Psoas muscle (tissue), 8 donors: ENCODE measurements at places on chromosomes 12 and 14. TPM values are rescaled to one million over a fixed set of nuclear protein-coding genes. Genes with fewer than 3 reads are reported as not detected.

Gene PWP1
- 15.6 TPM for total RNA-seq

Gene ATF7
- total RNA-seq: 32.3 TPM

Gene IL31
- not detected for total RNA-seq

Gene NR4A1
- 68.6 TPM for total RNA-seq

Gene TAS2R14
- 0.30 TPM for total RNA-seq

Gene ASCL1
- total RNA-seq: not detected

Gene IRAK4
- total RNA-seq: 4.7 TPM

Gene RASAL1
- not detected for total RNA-seq

Gene FOXA1
- not detected for total RNA-seq

- DNase-seq: no peak
- H3K4me1 ChIP-seq: no peaks in the 10 kb centered on the region
- no peaks in the 10 kb centered on the region for H3K27me3 ChIP-seq
- H3K27ac ChIP-seq: no peak overlapping the region
- H3K36me3 ChIP-seq: no peaks in the 10 kb centered on the region
These were observed 274.5 kb downstream of the DACT1 start for GRCh38 chr14:58912287-58912686.

GRCh38 chr12:77845831-77846230 is 15.1 kb downstream of the NAV3 start:
- H3K4me1 ChIP-seq: peaks cover 10% of the 10 kb centered on the region
- H3K4me3 ChIP-seq: no peak overlapping the region
- no peak overlapping the region for H3K27ac ChIP-seq
- H3K27me3 ChIP-seq: no peaks in the 10 kb centered on the region
- DNase-seq: no peak

DNA sequence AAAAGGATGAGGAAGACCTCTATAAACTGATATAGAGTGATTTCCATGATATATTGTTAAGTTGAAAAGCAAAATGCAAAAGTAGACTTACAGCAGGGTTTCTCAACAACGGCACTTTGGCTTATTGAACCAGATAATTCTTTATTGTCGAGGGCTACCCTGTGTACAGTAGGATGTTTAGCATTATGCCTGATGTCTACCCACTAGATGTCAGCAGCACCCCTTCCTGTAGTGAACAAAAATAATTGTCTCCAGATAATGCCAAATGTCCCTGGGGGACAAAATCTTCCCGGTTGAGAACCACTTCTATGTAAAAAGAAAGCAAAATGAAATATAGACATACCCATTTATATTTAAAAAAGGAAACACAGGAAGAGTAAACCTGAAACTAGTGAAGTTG is 32.4 kb downstream of the ABCD2 start:
- no peak overlapping the region for H3K4me3 ChIP-seq
- H3K4me1 ChIP-seq: no peaks in the 10 kb centered on the region
- no peaks in the 10 kb centered on the region for H3K27me3 ChIP-seq
- no peaks in the 10 kb centered on the region for H3K36me3 ChIP-seq

GRCh38 chr14:95449131-95449530 is 67.3 kb downstream of the SYNE3 start:
- no peak overlapping the region for H3K4me3 ChIP-seq
- no peaks in the 10 kb centered on the region for H3K36me3 ChIP-seq
- H3K27me3 ChIP-seq: no peaks in the 10 kb centered on the region
- H3K27ac ChIP-seq: no peak overlapping the region
- DNase-seq: no peak
- H3K4me1 ChIP-seq: no peaks in the 10 kb centered on the region

GRCh38 chr14:100875126-100875525 is 28.4 kb downstream of the RTL1 start:
- peak; percentile 16 for DNase-seq
- H3K4me3 ChIP-seq: no peak overlapping the region
- no peaks in the 10 kb centered on the region for H3K36me3 ChIP-seq
- H3K27me3 ChIP-seq: peaks cover 4% of the 10 kb centered on the region
- H3K27ac ChIP-seq: no peak overlapping the region

DNA sequence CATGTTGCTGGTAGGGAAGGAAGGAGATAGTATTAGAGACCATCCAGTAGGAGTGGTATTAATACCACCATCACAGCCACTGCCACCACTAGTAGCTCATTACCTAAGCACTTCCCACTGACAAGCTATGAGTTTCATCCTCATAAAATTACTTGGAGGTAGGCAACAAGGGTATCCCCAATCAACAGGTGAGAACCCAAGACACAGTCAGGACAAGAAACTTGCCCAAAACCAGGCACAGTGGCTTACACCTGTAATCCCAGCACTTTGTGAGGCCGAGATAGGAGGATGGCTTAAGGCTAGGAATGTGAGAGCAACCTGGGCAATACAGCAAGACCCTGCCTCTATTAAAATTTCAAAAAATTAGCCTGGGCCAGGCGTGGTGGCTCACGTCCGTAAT is 5.5 kb downstream of the ADCY6 start:
- DNase-seq: no peak
- H3K4me3 ChIP-seq: no peak overlapping the region
- no peaks in the 10 kb centered on the region for H3K27me3 ChIP-seq
- peaks cover 23% of the 10 kb centered on the region for H3K4me1 ChIP-seq
- H3K36me3 ChIP-seq: peaks cover 11% of the 10 kb centered on the region

GRCh38 chr12:64757771-64758170 is 1.4 kb downstream of the GNS start:
- peaks cover 6% of the 10 kb centered on the region for H3K4me1 ChIP-seq
- no peaks in the 10 kb centered on the region for H3K36me3 ChIP-seq
- H3K4me3 ChIP-seq: peak overlapping the region; percentile 90
- H3K27me3 ChIP-seq: no peaks in the 10 kb centered on the region

DNA sequence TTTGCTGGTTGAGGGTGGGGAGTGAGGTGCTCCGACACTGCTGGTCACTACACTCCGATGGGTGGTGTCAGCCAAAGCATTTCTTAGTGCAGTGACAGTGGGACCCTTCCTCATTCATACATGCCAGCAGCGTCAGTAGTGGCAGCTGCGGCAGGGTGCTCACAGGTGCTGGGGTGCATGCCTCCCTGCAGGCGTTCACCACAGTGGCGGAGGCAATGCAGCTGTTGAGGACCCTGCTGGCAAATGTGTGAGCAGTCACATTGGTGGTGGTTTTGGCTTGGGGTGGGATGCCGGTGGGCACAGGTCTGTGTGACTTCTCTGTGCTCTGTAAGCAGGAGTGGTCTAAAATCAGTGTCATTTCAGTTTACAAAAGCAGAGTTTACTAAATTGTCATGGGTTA is 464.6 kb downstream of the FUT8 start:
- DNase-seq: no peak
- H3K27ac ChIP-seq: no peak overlapping the region
- H3K27me3 ChIP-seq: no peaks in the 10 kb centered on the region
- no peak overlapping the region for H3K4me3 ChIP-seq
- H3K36me3 ChIP-seq: no peaks in the 10 kb centered on the region
- no peaks in the 10 kb centered on the region for H3K4me1 ChIP-seq

GRCh38 chr12:49763006-49763591 is 21.7 kb downstream of the TMBIM6 start:
- DNase-seq: peak; percentile 73
- no peak overlapping the region for H3K4me3 ChIP-seq
- peaks cover 23% of the 10 kb centered on the region for H3K36me3 ChIP-seq
- H3K4me1 ChIP-seq: no peaks in the 10 kb centered on the region

GRCh38 chr12:3077572-3078081 is 448 bp downstream of the TSPAN9 start:
- H3K36me3 ChIP-seq: no peaks in the 10 kb centered on the region
- H3K27me3 ChIP-seq: no peaks in the 10 kb centered on the region

GRCh38 chr14:28130610-28131284 is 635.8 kb upstream of the FOXG1 start:
- H3K4me3 ChIP-seq: no peak overlapping the region
- H3K4me1 ChIP-seq: no peaks in the 10 kb centered on the region
- no peak overlapping the region for H3K27ac ChIP-seq
- no peaks in the 10 kb centered on the region for H3K27me3 ChIP-seq
- H3K36me3 ChIP-seq: no peaks in the 10 kb centered on the region
- no peak for DNase-seq

- H3K4me3 ChIP-seq: no peak overlapping the region
- no peaks in the 10 kb centered on the region for H3K27me3 ChIP-seq
- H3K27ac ChIP-seq: no peak overlapping the region
- no peak for DNase-seq
- H3K4me1 ChIP-seq: no peaks in the 10 kb centered on the region
- H3K36me3 ChIP-seq: no peaks in the 10 kb centered on the region
These were observed 151.1 kb upstream of the PKP2 start for GRCh38 chr12:33047666-33048065.

GRCh38 chr12:9148926-9149325 is 33.2 kb upstream of the A2M start:
- H3K36me3 ChIP-seq: no peaks in the 10 kb centered on the region
- no peaks in the 10 kb centered on the region for H3K27me3 ChIP-seq
- H3K27ac ChIP-seq: no peak overlapping the region
- no peak for DNase-seq
